ENCODE measurements at places on chromosomes 3 and 15.
A peak's percentile ranks its signal among the peaks of the same experiment; 100 is the strongest.

DNA sequence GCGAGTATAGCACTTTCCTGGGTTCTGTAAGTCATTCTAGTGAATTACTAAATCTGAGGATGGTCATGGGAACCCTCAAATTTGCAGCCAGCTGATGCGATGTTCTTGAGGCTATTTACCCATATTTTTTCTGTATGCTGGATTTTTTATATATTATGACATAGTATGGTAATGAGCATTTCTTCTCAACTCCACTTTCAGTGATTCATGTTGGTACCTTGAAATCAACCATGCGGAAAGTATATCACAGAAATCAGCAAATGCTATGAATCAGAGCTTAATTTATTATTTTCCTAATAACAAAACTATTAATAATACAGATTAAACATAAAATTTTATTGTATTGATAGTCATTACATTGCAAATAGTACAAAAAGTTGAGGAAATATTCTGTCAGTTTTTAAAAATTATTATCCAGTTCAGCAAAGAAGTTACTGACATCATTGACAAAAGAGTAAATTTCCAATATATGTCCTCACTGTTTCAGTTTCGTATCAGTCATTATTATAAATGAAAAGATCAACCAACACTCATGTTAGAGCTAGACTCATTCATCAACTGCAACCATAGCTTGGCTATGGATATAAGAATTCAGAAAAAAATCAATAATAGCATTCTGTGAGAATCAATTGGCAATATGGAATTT is 164.3 kb upstream of the SETMAR start:
- no peak for DNase-seq

GRCh38 chr15:25772500-25772899 is 90.6 kb downstream of the ATP10A start:
- DNase-seq: no peak

DNA sequence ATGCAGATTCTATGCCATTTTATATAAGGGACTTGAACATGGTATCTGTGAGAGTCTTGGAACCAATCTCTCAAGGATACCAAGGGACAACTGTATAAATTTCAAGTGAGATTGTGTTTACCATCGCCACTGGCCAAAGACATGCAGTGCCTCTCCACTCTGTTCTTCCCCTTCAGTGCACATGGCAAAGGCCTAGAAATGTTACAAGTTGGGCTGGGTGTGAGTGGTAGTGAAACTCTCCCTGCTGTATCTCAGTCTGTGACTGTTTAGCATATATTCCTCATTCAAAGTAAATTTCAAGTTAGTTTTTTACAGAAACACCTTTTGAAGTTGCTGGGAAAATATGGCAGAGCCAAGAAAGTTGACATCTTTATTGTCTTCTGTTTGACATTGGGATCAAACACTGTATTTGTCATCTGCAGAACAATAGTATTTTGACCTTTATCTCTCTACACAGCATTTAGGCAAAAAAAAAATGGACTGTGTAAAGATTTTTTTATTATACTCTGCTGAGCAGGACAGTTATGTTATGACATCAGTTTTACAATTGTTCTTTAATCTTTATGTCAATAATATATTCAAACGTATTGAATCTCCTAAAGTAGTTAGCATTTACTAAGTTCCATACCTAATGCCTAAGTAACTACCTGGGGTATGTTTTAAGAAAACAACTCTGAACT is 101.4 kb downstream of the CCNL1 start:
- DNase-seq: no peak

DNA sequence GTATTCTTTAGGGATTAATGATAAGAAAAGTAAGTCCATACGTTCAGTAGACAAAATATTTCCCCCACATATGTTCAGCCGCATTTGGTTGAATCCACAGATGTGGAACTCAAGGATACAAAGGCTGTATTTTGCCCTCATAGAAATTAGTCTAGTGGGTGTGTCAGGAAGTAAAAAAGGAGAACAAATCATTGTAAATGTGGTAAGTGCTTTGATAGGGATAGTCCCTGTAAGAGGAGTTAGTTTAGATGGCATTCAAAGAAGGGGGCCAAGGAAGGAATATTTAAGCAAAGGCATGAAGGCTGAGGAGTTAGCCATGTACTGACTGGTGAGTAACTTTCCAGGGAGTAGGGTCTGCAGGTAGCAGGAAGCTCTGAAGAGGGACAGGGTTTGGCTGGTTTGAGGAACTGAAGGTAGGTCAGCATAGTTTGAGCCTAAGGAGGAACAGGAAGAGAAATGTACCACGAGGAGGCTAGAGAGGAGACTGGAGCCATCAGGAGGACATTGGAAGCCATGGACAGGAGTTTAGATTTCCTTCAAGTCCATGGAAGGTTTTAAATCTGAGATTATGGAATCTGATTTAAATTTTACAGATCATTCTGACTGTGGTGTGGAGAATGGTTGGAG is 98.8 kb downstream of the MME start:
- DNase-seq: no peak

DNA sequence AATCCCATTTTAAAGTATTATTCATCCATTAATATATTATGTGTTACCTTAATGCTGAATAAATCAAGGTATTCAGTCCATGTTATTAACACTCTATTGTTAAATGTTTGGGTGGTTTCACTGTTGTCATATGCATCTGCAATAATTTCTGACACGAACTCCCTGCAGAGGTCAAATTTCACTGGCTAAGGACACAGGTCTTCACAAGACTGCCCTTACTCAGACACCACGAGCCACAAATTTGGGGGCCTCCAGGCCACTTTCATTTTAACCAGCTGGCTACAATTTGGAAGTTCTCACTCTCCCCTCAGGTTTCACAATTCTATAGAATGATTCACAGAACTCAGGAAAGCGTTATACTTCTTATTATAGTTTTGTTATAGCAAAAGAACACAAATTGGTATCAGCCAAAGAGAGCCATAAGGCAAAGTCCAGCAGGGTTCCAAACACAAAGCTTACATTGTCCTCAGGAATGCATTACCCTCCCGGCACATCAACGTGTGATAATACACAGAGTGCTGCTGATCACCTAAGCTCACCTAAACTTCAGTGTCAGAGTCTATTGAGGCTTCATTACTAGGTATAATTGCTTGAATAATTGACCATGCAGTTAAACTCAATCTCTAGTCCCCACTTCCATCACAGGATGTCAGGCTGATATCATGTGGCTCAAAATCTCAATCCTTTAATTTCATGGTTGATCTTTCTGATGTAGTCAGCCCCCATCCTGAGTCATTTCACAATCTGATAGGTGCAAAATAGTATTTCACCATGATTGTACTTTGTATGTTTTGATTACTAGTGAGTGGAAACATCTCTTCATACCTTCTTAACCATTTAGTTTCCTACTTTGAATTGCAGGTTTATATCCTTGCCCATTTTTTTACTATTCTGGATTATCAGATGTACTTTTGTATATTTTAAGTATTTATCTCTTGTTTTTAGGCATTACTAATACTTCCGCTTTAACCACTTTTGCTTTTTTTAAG is 441.4 kb upstream of the AGTR1 start:
- DNase-seq: no peak

DNA sequence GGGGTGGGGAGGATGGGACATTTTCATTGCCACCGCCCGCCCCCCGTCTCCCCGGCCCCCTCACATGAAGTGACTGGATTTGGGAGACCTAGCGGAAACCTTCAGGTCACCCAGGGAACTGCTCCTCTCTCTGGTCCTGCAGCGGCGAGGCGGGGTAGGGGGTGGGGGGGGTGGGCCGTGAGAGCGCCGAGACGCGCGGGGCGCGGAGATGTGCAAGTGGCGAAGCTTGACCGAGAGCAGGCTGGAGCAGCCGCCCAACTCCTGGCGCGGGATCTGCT is 712 bp upstream of the MME start:
- DNase-seq: no peak

GRCh38 chr3:169923189-169923588 is 11.8 kb downstream of the SAMD7 start:
- DNase-seq: no peak

DNA sequence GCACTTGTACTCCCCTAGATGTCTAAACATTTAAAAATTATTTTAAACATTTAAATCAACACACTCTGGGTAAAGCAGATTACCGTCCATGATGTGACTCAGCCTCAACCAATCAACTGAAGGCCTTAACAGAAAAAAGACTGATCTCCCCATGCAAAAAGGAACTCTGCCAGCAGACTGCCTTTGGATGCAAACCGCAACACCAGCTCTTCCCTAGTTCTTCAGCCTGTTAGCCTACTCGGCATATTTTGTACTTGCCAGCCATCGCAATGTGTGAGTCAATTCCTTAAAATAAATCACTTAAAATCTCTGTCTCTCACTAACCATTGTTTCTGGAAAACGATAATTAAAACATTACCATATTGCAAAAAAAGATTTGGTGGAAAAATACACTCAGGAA is 375.9 kb downstream of the RSL24D1 start:
- DNase-seq: no peak

GRCh38 chr15:101167753-101168462 is 83.9 kb downstream of the CHSY1 start:
- peak; percentile 77 for DNase-seq

GRCh38 chr3:105339946-105340345 is 26.8 kb upstream of the ALCAM start:
- DNase-seq: no peak

DNA sequence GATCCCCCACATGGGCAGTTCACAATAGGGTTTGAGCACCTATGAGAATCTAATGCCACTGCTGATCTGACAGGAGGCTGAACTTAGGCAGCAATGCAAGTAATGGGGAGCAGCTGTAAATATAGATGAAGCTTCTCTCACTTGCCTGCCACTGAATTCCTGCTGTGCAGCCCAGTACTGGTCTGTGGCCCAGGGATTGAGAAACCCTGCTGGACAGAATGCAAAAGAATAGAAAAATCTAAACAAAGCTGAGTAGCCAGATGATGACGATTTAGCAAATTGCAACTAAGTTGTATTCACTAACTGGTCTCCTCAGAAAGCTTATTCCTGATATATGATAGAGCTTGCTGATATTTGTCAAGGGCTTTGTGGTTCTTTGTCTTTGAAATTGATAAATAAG is 34.3 kb upstream of the APH1B start:
- no peak for DNase-seq

- no peak for DNase-seq
Measured at GRCh38 chr3:88150806-88151205, 1.0 kb downstream of the C3orf38 start.

- no peak for DNase-seq
Measured at GRCh38 chr3:157423337-157423736, 13.3 kb upstream of the PTX3 start.

- no peak for DNase-seq
Measured at GRCh38 chr3:124699686-124700396, 30.4 kb upstream of the UMPS start.

- DNase-seq: peak; percentile 49
Measured at GRCh38 chr3:105594219-105594618, 227.5 kb downstream of the ALCAM start.

DNA sequence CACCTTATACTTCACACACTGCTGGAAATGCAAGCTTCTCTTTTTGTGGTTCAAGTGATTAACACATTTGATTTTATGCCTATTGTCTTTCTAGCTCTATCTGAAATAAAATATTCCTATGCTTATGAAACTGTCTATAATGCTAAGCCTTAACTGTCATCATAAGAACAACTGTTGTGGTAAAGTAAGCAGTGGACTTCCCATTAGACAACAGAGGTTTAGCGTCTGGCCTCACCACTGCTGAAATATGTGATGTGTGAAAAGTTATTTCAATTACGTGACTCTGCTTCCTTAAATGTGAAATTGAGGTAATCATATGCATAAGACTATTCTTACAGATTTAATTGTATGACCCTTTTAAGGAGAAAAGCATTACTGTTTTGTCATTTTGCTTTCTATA is 140.2 kb upstream of the LYSMD4 start:
- no peak for DNase-seq

GRCh38 chr15:66933932-66934867 is 131.2 kb upstream of the SMAD3 start:
- no peak for DNase-seq

- DNase-seq: no peak
Measured at GRCh38 chr3:128663151-128663550, 12.5 kb upstream of the RPN1 start.

GRCh38 chr15:93252780-93253179 is 163.8 kb upstream of the RGMA start:
- DNase-seq: no peak

DNA sequence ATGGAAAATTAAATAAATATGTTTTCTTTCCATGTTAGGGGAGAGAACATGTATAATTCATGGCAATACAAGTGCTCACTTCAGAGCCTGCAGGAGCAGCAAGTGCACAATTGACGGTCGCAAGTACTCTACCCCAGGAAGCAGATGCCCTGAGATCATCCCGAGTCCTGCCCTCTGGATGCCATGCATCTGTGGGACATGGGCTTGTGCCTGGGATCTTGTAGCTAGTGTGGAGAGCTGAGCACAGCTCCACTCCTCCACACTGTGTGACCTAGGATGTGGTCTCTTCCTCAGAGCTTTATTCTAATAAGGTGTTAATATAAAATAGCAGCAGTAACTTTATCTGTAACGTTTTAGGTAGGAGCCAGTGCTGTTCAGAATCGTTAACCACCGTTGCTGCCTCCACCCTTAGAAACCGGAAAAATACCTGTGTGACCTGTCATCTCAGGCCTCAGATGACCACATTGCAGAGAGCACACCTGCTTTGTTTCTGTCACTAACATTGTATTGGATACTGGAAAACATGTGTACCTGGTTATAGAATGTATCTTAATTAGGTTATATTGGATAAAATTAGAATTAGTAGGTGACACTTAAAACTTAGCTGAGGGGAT is 105.0 kb upstream of the GOLGA6L6 start:
- no peak for DNase-seq

- peak; percentile 55 for DNase-seq
Measured at GRCh38 chr3:15287565-15288330, 44.6 kb downstream of the SH3BP5 start.

GRCh38 chr15:63672775-63673174 is 75.6 kb downstream of the FBXL22 start:
- no peak for DNase-seq

DNA sequence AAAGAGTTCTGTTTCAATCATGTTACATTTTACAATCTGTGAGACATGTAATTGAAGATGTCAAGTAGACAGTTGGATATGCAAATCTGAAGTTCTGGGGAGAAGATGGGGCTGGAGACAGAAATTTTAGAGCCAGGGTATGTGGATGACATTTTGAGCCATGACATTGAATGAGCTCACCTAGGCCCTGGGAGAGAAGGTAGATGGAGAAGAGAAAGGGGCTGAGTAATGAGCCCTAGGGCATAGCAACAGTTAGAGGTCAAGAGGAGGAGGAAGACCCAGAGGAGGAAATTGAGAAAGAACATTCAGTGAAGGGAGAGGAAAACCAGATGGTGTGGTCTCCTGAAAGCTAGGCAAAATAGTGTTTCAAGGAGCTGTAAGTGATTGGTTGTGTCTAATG is 15.3 kb downstream of the TMEM266 start:
- DNase-seq: peak; percentile 70

DNA sequence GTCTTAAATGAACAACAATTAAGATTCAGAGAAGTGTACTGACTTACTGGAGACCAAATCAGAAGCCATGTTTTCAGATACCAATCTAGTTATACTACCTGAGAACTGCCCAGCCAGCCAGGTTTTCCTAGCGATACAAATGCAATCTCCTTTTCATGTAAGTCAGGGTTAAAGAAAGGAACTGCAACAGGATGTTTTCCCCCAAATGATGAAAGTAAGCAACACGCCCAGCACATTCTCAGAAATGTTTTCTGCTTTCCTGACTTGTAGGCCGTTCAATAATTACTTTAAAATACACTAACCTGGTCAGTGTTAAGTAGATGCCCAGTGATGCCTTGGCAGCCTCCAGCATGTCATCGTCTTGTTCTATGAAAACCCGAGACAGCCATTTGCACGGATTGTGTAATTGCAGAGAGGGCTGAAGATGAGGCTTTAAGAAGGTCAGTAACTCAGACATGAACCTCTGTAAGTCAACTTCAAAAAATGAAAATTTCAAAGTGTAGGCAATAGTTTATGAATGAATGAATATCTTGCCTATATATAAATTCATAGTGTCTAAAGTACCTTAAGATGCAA is 30.3 kb downstream of the LINS1 start:
- no peak for DNase-seq

Measured in epithelial cell of esophagus (primary cell).